ENCODE measurements at places on chromosomes 16 and 17.

- no peak for DNase-seq
Observed at GRCh38 chr17:77459018-77459755, 318.4 kb downstream of the SEC14L1 start.

GRCh38 chr16:53091466-53092211, 36.8 kb downstream of the CHD9 start:
- DNase-seq = no peak

DNA sequence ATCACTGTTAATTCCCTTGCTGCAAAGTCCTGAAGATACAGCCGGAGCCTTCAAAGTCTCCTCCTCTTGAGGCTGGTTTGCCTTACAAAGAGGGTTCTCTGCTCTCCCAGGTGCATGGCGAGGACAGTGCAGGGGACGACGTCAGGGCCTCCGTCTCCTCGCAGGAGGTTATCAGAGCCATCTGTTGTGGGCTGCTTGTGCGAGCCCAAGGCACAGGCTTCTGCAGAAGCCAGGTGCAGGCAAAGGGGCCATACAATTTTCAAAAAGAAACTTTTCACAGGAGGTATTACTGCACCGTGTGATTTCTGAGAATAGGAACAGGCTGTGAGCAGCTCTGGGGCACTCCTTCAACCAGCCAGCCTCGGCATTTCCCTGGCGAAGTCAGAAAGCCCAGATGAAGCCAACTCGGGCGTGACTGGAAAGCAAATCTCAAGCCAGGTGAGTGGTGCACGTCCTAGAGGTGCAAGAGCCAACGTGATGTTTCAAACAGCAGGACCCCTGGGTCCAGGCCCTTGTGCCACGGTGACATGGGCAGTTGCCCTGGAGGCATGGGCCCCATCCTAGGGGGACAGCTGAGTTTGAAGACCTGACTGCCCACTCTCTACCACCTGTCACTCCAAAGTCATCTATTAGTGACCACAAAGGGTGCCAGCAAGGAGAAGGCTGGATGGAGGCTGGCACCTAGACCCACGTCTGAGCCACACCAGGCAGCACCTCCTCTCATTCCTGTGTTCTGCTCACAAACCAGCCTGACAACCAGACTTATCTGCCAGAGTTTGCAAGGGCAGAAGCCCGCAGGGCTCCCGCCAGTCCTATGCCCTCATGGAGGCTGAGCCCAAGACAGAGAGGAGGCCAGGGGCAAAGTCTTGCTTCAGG, 68.6 kb downstream of the SMPD3 start:
- no peak for DNase-seq

DNA sequence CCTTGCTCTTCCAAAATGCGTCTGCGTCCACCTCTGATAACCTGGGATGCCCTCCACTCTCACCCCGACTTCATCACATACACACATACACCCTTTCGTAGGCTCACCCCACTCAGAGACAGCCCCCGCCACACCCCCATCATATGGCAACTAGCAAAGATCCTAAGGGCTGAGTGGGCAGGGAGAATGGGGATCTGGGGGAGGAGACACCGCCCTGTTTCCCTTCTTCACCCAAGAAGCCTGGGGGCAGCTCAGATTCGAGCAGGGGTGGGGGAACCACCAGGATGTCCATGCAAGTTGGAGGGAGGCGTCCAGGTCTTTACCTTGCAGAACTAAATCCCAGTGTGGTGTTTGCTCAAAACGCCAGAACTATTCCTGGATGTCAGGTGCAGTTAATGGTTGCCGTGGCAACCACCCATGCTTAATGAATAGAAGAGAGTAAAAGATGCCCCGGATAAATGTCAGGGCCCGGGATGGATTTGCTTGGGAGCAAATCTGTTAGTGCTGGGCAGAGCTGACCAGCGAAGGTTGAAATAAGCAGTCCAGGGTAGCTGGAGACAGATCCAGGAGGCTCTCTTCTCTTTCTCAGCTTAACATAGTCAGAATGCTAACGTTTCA, 72.8 kb downstream of the CACNG3 start:
- DNase-seq = no peak

DNA sequence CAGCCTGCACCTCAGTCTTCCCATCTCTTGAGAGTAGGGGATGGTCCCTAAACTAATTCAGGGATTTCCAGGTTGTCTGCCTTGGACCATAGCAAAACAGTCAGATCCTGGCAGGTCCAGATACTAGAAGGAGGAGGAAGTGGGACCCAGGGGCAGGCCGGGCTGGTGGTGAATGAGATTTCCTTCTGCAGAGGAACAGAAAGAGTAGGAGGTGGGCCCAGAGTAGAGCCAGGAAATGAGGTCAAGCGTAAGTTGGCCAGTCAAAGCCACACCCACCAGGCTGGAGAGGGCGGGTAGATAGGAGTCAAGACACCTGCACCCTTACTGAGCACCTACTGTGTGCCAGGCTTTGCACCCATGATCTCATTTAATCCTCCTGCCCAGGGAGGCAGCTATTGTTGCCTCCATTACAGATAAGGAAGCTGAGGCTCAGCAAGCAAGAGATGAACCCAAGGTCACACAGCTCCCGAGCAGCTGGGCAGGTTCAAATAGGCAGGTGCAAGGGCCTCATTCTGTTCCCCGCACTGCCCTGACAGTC, 2.6 kb downstream of the CDH5 start:
- DNase-seq = no peak

DNA sequence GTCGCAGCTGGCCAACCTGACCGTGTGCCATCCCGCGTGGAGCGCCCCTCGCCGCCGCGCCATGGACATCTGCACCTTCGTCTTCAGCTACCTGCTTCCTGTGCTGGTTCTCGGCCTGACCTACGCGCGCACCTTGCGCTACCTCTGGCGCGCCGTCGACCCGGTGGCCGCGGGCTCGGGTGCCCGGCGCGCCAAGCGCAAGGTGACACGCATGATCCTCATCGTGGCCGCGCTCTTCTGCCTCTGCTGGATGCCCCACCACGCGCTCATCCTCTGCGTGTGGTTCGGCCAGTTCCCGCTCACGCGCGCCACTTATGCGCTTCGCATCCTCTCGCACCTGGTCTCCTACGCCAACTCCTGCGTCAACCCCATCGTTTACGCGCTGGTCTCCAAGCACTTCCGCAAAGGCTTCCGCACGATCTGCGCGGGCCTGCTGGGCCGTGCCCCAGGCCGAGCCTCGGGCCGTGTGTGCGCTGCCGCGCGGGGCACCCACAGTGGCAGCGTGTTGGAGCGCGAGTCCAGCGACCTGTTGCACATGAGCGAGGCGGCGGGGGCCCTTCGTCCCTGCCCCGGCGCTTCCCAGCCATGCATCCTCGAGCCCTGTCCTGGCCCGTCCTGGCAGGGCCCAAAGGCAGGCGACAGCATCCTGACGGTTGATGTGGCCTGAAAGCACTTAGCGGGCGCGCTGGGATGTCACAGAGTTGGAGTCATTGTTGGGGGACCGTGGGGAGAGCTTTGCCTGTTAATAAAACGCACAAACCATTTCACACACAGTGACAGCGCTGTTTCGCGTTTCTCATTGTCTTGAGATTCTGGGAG, 2.0 kb upstream of the ZACN start:
- DNase-seq = no peak

GRCh38 chr17:5693821-5694220, 109.5 kb upstream of the NLRP1 start:
- no peak for DNase-seq

DNA sequence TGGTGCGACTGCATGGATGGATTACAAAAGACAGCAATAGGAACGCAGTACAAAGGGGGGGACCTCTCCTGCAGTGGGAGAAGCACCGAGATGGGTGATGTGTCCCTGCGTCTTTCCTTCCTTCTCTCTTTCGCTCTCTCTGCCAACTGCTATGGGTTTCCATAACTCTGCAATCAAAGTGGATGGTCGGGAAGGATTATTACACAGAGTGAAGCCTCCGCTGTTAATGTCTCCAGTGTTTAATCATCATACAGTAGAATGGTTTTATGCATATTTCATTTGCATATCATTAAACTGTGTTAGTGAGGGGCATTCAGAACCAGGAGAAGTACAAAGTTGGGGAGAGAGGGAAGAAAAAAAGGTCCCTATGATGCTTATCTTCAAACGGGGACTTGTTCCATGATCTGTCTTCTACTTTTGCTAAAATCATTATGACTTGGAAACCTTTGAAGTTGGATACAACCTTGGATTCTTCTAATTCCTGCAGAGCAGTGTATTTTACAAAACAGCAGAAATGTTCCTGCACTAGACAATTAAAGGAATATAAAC, 255.9 kb upstream of the PMFBP1 start:
- DNase-seq = no peak

DNA sequence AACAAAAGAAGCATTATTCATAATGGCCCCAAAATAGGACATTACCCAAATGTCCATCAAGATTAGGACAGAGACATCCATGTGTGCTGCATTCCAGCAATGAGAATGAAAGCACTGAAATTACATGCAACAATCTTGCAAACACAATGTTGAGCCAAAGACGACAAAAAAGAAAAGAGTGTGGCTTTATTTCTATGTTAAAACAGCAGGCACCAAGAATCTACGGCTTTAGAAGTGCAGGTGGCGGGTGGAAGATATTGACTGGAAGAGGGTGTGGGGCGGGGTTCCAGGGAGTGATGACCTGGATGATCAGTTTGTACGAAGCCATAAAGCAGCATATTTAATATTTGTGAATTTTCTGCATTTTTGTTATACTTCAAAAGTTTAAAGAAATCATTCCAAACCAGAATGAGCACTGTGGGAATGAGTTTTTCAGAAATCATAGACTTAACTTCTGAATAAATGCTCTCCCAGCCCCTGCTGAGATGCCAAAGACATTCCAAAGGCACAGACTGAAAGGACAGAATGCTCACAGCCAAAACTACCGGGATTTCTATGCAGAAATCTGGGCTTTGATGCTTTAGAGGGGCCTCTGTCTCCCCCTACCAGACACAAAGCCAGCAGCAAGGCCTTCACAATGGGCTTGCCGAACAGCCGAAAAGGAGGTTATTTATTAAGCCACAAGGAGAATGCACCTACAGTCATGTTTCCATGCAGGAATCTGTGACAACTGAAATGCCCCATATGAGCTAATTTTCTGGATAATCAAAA, 361.6 kb downstream of the GRIN2A start:
- DNase-seq = no peak

DNA sequence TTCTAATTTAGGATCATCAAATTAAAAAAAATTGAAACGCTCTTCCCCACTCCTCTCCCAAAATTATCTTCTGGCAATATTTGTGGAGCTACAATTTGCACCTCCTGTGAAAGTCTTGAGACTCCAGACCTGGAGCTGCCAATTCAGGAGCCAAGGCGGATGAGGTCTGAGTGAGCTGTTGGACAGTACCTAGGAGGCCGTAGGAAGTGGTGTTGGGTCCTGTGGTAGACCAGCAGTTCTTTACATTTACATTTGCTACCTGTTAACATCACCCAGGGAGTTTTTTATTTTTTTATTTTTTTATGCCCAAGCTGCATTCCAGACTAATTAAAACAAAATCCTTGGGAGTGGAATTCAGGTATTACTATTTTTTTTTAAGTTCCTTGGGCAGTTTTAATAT, 271.0 kb downstream of the PHKB start:
- DNase-seq = no peak

- no peak for DNase-seq
Observed at GRCh38 chr16:48049847-48050246, 105.9 kb downstream of the ABCC12 start.

GRCh38 chr17:82400830-82401229, 17.3 kb upstream of the HEXD start:
- DNase-seq = no peak

DNA sequence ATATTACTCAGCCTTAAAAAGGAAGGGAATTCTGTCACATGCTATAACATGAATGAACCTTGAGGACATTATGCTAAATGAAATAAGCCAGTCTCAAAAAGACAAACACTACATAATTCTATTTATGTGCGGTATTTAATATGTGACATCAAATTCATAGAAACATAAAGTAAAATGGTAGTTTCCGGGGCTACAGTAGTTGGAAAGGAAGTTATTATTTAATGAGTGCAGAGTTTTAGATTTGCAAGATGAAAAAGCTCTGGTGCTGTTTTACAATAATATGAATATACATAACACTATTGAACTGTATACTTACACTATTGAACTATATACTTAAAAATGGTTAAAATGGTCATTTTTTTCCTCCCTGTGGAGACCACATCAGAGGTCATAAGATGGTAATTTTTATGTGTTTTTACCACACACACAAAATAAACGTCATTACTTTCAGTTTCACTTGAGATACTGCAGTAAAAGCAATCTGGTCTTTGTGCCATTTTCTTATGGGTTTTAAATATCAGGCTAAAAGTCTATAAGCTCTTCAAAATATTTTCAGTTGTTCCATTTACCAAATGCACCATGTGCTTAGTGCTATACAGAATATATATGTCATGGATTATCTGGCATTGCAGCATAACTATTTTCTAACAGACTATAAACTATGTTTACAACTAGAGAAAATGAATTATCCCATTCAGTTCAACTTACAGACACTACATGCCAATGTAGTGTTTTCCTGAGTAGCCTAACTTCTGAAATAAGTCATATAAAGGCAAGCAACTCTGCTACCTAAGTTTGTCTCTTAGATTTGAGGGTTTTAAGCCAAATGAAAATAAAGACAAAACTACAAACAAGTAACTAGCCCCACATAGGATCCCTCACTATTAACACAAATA, 90.9 kb downstream of the SPAG9 start:
- DNase-seq = no peak

DNA sequence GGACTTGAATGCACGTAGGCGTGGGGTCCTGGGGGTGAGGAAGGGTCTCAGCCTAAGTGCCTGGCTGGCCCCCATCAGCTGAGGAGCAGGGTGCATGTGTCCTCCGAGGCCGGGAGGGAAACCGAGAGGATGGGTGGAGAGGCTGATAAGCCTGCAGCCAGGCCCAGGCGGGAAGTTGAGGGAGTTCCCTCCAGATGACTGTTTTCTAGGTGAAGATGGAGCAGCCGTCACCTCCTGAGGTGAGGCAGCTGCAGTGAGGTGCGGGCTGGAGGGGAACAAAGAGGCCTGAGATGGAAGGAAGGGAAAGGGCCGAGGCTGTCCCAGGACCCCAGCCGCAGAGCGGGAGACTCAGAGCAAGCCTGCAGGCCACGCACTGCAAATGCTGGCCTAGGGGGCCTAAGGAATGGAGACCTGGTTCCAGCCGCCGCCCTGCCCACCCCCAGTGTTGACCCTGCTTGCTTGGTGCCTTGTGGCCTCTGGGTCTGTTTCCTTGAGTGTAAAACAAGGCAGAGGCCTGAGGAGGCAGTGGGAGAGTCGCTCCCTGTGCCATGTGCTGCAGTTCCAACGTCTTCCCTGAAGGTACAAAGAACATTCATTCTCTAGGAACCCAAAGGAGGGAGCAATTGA, 3.0 kb downstream of the PECAM1 start:
- no peak for DNase-seq

DNA sequence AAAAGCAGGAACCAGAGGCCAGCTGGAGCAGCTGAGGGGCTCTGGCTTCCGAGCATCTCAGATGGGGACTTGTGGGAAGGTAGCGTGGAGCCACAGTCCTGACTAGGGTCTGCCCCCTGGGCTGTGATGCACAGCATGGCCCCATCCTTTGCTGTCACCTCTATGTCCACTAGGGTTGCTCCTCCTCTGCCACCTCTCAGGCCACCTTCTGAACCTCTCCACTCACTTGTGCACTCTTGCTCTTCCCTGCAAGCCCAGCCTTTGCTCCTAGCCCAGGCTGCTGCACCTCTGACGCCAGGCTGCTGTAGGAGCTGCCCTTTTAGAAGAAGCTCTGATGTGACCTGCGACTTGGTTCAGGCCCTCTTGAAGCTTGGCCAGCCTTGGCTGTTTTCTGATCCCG, 24.3 kb upstream of the SMPD3 start:
- no peak for DNase-seq

- DNase-seq = no peak
Observed at GRCh38 chr17:47808830-47809480, 12.6 kb downstream of the OSBPL7 start.
